ENCODE measurements at places on chromosomes 6 and 20. TPM values are rescaled to one million over a fixed set of nuclear protein-coding genes. Genes with fewer than 3 reads are reported as not detected.

SLPI gene
- total RNA-seq: not detected

DNA sequence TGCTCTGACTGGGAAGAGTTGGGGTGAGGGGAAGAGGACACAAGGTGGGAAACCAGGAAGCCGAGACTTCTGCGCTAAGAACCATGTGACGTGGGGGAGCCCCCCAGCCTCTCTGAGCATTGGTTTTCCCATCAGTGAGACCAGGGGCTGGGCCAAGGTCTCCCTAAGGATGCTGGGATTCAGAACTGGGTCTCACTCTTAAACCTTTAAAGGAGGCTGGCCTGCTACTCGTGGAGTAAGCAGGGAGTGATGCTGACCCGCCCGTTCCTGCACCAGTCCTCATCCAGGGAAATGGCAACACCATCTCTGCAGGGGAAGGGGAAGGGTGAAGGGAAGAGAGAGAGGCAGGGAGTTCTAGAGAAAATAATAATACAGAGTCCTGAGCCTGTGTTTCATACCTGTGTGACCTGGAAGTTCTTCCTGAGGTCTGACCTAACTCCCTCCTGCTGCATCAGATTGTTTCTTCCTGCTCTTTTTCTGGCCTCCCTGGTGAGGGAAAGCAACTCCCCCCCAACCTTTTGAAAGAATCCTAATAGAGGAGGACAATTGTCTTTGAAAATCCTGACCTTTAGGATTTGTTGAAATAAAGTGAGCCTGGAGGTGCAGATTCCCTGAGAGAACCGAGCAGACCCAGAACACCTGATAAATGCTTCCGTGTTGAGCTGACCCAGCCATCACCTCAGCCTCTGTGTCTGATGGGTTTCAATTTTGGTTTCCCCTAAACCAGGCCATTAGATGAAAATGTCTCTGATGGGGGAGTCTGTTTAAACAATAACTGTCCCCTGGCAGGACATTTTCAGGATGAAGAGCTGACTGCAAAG is 3.0 kb upstream of the GRM4 start:
- DNase-seq: no peak

DNA sequence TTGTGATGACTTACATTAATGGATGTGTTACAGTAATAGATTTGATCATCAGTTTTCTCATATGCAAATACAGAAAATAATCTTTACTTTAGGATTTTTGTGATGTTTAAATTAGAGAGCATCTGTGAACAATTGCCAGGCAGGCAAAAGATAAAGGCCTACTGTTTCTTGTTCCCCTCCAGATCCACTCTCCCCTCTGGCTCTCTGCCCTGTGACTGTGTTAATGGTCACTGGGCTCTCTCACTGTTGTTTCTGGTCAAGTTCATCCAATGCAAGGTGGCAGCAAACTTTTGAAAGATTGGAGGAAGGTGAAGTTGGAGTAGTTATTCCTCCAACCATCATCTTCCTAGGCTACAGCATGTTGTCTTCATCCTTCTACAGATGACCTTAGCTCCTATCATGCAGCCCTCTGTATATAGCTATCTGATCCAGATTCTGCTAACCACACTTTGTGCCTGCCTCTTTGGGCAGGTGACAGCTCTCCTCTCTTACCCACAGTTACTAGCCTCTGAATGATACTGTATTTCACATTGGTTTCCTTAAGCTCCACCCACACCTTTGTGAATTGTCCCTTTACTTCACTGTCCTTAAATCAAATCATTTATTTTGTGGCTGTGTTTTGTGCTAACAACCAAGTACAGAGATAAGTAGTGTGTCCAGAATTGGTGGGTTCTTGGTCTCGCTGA is 48.9 kb upstream of the ARG1 start:
- DNase-seq: no peak

TSHZ2 gene
- 17.3 TPM for total RNA-seq

- DNase-seq: no peak
Observed at GRCh38 chr20:5674176-5674660, 76.0 kb upstream of the SHLD1 start.

CLPSL1 gene
- total RNA-seq: not detected

- no peak for DNase-seq
Observed at GRCh38 chr20:32920530-32921298, 62.0 kb downstream of the EFCAB8 start.

- DNase-seq: no peak
Observed at GRCh38 chr20:61487346-61487996, 235.4 kb downstream of the CDH4 start.

DNA sequence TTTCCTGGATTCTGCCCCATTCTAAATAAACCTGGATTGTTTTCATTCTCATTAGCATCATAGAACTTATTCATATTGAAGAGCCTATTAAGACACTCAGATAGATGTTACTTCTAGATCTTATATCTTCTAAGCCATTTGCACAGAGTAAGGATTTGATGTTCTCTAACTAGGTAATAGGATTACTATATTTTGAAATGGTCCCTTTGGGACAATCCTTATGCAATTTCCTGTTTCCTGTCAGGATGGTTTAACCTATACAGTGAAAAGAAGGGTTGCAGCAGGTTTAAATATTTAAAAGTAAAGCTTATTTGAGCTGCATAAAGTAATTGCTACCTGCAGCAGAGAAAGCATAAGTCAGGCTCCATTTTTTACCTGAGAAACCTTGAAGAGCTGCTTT is 860.1 kb downstream of the TFAP2A start:
- no peak for DNase-seq

GRCh38 chr6:43933148-43933885 is 163.3 kb downstream of the VEGFA start:
- DNase-seq: no peak

DNA sequence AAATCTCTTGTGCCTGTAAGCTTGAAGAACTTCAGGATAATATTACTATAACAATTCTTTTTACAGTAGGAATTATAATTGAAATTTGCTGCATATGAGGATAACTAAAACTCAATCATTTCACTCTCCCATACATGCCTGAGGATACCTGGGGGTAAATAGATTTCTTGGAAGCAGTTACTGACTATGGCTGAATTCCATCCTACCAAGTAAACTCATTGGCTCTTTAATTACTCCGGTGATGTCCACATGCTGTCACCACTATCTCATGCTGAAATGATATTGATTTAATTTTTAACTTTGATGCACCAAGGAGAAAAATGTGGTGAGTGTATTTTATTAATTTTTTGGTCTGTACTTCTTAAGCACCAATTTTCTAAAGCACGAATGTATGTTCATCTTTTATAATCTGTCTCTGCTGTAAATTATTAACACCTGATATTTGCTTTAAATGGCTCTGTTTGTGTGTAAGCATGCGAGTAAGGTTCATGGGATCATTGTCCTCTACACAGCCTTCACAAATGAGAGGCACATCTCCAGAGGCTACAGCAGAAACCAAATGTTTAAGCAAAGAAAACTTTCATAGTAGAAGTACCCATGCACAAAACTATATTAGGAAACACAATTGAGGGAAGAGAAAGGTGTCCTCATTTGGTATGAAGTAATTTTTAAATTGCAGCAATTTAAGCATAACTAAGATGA is 164.2 kb upstream of the POU3F2 start:
- no peak for DNase-seq

DNA sequence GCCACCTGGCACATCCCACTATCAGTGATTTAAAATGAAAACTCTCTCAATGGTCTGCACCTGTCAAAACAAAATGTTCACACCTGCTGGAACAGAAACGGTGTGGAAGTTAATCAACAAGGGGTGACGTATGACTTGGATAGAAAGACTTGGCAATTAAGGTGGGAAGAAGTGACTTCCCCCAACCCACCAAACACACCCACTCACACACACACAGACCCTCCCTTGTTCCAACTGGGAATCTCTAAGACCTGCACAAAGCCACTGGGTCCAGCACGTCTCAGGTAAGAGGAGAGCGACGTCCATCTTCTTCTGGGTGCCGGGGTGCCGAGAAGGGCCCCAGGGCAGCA is 25.1 kb upstream of the TCFL5 start:
- no peak for DNase-seq

BPI gene
- total RNA-seq: not detected

- peak; percentile 44 for DNase-seq
Observed at GRCh38 chr20:41047975-41048305, 19.3 kb downstream of the TOP1 start.

DNA sequence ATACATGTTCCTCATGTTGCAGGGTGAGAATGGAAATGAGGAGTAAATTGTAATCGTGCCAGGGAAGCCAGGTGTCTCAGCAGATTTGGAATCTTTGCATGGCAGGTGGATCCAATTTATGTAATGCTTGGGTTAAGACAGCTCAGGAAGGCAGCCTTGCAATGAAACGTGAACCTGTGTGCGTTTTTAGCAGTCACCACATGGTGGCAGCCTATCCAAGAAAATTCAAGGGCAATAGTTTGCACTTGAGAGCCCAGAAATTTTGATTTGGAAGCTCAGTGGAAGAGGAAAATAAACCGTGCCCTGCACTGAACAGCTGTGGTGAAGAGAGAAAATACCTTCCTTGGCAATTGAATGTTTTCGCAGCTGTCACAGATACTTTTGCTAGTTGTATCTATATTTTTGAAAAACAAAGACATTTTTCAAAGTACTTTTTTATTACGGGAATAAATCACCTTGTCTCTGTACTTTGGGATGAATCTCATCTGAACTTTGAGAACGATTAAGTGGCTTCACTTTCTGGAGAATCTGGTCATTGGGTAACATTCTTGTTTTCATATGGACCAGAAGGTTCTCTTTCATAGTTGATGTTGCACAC is 26.5 kb downstream of the MTHFD1L start:
- DNase-seq: peak; percentile 87

DNA sequence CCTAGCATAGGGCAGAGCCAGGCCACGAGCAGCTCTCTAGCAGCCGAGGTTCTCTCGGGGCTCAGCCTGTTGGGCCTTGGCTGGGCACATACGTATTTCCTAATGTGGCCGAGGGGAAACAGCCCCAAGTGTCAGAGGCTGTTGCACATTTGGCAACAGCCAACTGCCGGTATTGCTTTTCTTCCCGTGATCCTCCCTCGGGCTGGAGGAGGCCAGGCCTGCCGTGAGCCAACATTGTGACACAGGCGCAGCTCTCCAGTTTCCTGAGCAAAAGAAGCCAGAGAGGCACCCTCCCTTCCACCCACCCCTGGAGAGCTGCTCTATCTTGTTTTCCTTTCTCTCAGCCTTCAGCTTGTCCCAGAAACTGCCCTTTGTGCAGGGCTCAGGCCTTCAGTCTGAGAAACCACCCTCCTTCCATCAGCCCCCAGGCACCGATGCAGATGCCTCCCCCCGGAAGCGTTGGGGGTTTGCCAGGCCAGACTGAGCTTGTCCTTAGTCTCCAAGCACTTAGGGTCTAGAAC is 5.1 kb upstream of the BPI start:
- DNase-seq: no peak

UST gene
- total RNA-seq: 4.0 TPM

- no peak for DNase-seq
Observed at GRCh38 chr6:10411131-10411970, 3.5 kb downstream of the TFAP2A start.

VAPB gene
- total RNA-seq: 9.7 TPM

DNA sequence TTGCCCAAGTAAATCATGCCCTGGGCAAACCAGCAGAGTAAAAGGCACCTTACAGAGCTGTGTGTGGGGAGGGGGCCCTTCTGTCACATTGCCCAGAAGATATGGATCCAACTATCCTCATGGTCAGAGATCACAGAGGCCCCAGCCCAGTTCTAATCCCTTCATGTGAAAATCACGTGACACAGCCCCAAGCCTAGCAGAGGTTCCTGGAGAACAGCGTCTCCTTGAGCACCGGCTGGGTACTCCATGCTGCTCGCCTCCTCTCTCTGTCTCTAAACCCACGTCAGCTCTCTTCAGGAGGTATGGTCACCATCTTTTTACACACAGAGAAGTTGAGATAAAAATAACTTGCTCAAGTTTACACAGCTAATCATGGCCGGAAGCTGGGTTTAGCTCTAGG is 230.2 kb downstream of the ANKRD60 start:
- no peak for DNase-seq

GRCh38 chr20:33664762-33665144 is 2.0 kb upstream of the ACTL10 start:
- DNase-seq: no peak

- DNase-seq: no peak
Observed at GRCh38 chr6:137299681-137300080, 80.5 kb upstream of the IFNGR1 start.

- DNase-seq: peak; percentile 94
Observed at GRCh38 chr6:26216359-26216885, 129.2 kb downstream of the HFE start.

DNA sequence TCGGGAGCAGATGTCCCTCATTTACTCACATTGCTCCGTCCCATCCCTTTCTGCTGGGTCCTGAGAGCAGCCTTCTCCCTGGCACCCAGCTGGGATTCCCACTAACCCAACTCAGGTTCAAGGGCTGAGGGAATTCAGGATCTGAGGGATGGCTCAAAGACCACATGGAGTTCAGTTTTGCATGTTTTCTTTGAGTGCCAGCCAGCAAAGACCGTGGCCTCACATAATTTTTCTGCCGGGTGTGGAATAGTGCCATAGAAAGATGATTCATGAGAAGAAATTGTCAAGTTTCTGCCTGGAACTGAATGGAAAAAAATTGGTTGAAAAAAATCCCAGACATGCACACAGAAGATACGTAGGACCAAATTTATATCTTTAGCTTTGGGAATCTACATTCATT is 168.6 kb downstream of the CD83 start:
- no peak for DNase-seq

DNA sequence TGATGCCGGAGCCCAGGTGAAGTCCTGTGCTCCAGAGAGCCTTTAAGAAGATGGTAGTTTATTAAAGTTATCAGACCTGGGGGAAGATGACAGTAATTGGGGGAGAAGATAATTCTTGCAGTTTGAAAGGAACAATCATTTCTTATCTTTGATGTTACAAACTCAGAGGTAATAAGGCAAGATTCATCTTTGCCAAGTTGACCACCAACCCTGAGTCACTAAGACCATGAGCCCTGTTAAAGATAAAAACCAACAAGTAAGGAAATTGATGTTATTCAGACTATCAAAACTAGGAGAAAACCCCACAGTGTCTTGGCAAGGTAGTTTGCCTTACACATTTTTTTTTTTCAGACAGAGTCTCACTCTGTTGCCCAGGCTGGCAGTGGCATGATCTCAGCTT is 73.1 kb downstream of the MKKS start:
- DNase-seq: no peak

DNA sequence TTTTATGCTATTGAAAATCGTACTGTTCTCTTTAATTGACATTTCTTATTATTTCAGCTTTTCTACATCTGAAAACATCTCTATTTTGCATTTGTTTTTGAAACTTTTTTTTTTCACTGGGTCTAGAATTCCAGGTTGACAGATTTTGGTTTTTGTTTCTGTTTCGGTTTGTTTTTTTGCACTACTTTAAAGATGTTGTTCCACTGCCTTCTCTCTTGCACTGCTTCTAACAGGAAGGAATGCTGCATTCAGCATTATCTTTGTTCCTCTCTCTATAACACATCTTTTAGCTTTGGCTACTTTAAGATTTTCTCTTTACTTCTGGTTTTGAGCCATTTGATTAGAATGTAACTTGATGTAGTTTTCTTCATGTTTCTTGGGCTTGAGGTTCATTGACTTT is 20.1 kb upstream of the SLC17A1 start:
- no peak for DNase-seq

- DNase-seq: peak; percentile 88
Observed at GRCh38 chr20:50434653-50435396, 75.4 kb upstream of the PTPN1 start.

All from cardiac muscle cell (in vitro differentiated cells and primary cell).